HT1080 (cell line): ENCODE measurements at places on chromosomes 2 and 18. TPM values are rescaled to one million over a fixed set of nuclear protein-coding genes. Genes with fewer than 3 reads are reported as not detected.

DNA sequence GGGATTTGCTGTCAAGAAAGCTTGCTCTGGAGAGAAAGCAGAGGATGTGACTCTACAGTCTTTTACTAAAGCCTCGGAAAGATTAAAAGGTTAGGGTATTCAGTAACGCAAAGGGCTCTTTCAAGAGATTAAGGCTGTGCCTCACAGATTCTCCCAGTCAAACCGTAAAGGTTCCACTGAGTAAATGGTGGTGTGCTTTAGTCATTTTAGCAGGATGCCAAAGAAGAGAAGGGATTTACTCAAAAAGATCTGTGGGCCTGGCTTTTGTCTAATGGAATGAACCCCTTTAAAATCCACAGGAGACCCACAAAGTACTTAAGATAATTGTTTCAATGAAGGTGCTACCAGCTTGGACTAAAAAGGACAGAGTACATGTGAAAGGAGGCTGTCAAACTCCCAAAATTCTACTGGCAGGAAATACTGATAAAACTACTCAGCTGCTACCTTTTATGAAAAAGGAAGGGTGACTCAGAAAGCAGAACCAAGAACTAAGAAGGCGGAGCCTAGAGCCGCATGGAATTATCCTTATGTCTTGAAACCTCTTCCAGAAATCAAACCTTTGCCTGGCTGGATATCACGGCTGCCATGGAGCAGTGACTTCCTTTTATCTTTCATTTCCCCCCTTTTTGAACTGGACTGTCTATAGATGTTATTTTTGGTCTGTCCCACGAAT, 670.2 kb upstream of the ZEB2 start:
- peak; percentile 56 for DNase-seq

DNA sequence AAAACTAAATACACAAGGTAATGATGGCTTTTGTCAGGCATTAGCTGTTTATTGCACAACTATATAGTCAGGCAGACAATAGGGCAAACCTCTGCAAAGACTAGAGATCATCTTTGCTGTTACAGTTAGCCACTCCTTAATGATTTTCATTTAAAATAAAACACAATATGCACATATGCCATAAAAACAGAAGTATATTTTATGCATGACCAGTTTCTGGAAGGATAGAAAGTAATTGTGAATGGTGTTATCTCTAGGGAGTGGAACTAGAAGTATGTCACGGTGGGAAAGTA, 102.0 kb downstream of the CHN1 start:
- no peak for DNase-seq

DNA sequence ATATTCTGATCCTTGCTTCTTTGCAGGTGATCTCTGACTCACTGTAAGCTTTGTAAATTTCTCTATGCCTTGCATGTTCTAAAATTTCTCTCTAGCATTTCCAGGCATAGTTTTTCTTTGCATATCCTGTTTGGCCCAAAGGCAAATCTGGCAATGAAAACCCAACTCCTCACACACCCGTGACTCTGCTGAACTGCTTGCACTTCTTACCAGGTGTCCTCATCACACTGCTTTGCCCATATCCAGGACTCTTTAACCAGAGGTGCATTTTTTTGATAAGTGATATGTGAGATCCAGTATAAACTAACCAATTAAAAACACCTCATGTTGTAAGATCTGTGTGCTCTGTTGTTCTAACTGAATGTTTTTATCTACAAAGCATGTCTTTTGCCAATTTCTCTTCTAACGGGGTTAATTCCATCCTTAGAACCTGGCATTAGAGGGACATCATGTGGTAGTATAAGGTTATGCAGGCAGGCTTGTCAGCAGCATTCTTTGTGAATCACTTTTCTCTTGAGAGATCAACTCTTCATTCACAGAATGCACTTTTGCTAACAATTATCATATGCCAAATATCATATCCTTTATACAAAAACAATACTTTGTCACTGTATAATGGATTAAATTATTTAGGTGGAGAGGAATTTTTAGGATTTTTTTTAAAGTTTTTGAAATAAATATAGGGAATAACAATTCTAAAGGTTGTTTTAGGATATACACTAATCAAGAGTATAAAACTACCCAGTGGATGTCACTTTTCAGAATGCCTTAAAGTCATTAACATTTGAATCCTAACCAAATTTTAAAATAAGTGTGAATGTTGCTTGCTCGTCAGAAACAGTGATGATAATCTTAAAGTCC, 20.8 kb upstream of the TMX3 start:
- DNase-seq, result peak; percentile 42

- DNase-seq, result no peak
Measured at GRCh38 chr2:163613266-163613731, 122.5 kb downstream of the FIGN start.

DNA sequence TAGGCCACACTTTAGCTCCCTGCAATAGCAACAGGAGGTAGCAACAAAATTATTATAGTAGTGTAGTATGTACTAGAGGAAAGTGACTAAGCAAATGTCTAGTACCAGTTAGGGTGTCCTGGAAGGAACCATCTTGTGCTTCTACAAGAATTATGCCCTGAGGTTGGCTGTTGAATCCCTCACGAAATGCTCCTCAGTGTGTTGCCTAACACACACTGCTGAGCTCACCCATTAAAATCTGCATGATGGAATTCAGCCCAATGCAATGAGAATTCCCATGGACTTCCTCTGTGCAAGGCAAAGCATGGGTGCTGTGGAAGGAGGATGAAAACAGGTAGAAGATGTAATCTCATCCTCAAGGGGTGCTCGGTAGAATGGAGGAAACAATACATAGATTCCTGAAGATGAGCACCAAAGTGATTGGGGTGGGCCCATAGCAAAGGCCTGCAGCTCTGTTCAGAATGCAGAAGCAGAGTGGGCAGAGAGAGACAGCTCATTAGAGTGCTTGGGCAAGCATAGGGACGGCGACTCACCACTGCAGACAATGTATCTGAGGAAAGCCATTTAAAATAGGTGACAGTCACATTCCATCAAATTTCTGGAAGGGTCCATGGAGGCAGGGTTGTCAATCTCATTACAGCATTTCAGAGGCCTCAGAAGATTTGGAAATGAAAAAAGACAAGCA, 1.2 kb upstream of the UGT1A7 start:
- DNase-seq, result no peak

DNA sequence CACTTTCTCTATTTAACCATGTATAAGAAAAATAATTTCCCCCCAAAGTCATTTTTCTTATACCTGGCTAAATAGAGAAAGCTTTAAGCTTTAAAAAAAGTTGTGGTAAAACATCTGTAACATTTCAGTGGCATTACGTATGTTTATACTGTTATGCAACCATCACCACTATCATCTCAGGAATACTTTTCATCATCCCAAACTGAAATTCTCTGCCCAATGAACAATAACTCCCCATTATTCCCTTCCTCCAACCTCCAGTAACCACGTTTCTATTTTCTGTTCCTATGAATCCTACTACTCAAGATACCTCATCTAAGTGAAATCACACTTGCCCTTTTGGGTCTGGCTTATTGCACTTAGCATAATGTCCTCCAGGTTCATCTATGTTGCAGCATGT, 1.7 kb upstream of the SLC3A1 start:
- DNase-seq, result no peak

GRCh38 chr2:100612388-100613000, 49.7 kb downstream of the PDCL3 start:
- no peak for DNase-seq

- peak; percentile 57 for DNase-seq
Measured at GRCh38 chr2:15588329-15588919, 3.2 kb upstream of the DDX1 start.

- DNase-seq, result peak; percentile 6
Measured at GRCh38 chr18:45521777-45522176, 93.5 kb upstream of the SLC14A2 start.

GRCh38 chr18:74734013-74734444, 136.4 kb downstream of the ZNF407 start:
- no peak for DNase-seq

GRCh38 chr2:18373664-18374063, 186.8 kb downstream of the RDH14 start:
- DNase-seq, result no peak

- no peak for DNase-seq
Measured at GRCh38 chr18:12615748-12616147, 42.2 kb downstream of the SPIRE1 start.

- no peak for DNase-seq
Measured at GRCh38 chr2:73269686-73270465, 14.4 kb downstream of the FBXO41 start.

DNA sequence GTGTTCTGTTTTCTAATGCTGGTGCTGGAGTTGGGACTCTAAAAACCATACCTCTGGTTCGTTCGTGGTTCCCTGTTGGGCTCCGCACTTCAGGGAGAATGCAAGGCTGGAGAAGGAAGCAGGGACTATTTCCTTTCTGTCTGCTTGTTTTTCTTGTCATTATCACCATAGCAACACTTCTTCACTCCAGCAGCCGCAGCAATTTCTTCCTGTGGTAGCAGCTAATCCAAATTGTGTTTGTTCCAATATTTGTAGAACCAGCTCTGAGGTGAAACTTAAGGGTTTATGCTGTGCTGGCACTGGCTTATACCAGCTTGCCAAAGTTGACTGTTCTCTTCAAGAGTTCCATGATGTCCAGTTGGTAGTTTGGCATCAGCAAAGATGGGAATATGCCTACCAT, 301.4 kb upstream of the SYT4 start:
- no peak for DNase-seq

DNA sequence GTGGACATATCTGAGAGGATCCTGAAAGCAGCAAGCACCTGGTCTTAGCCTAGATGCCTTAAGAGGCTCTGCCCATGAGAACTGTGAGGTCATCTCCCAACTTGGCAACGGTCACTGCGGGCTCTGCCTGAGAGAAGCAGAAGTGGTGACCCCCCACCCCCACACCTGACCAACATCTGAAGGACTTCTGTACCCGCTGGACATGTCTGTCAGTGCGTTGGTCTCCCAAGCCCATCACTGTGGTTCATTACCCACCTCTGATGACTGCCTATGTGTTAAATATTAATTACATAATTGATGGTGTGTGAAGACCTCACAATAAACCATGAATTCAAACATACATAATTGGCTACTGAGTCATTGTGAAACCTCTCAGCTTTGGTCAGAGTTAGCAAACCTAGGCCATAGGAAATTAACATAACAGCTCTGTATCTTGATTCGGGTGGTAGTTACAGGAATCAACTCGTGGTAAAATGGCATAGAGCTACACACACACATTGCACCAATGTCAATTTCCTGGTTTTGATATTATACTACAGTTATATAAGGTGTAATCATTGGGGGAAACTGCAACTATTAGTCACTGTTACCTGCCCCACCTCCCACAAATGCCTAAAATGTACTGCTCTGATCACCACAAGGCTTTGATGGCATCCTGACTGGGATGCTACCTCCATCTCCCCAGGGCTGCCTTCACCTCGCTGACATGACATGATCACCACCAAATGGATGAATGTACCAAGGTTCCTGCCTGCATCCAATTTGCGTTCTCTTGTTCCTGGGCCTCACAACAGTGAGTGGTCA, 4.3 kb upstream of the GALNT1 start:
- no peak for DNase-seq

DNA sequence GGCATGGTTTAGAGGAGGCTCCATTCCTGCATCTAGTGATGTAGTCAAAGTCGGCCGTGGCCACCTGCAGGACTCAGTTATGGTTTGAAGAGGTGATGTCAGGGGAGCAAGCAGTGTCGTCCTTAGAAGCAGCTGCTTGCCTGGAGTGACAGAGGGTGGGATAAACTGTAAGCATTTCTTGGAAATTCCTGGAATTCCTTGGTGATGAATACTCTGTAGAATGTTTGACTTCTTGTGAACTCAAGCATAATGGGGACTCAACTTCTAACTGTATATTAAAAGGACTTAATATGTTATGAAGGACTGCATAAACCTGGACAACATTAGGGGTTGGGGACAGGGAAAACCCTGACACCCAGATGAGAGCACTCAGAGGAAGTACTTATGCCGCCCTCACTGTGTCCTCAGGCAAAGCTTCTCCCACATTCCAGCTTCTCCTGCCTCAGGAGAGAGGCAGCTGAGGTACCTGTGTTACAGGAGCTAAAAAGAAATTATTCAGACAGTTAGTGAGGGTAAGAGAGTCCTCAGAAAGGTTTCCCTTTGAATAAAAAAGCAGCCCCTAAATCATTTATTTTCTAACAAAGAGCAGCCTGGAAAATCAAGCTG, 459.9 kb upstream of the CELF4 start:
- peak; percentile 71 for DNase-seq

UPP2 gene
- not detected in 2 replicates for total RNA-seq

CCDC121 gene
- total RNA-seq, result 0.88 and 1.2 TPM in 2 replicates

HOXD13 gene
- 2.6 and 3.2 TPM in 2 replicates for total RNA-seq

NFATC1 gene
- total RNA-seq, result 0.10 TPM in 1 of 2 replicates, not detected in the other

SCYGR2 gene
- total RNA-seq, result not detected in 2 replicates

SIX3 gene
- total RNA-seq, result not detected in 2 replicates

PLEKHH2 gene
- total RNA-seq, result 0.29 and 0.40 TPM in 2 replicates

TLX2 gene
- total RNA-seq, result not detected in 2 replicates
